ENCODE measurements at places on chromosomes 7 and 10.

DNA sequence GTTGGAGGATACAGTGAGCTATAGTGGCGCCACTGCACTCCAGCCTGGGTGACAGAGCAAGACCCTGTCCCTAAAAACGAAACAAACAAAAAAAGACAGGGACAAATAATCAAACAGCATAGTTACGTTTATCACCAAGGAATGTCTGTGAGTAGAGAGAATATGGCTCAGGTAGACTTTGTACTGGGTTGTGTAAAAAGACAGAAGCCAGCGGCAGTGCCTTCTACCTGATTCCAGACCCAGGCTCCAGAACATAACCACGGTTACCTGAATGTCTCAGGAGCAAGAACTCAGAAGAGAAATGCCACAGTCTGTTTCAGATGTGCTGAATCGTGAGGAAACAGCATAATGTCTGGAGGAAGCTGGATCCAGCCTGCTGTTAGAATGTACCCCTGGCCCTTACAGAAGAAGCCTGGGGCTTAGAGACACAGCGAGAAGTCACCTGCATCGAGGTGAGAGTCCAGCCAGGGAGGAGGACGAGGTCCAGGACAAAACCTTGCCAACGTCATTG lies 60.9 kb upstream of the KAT6B start:
- DNase-seq, result no peak

DNA sequence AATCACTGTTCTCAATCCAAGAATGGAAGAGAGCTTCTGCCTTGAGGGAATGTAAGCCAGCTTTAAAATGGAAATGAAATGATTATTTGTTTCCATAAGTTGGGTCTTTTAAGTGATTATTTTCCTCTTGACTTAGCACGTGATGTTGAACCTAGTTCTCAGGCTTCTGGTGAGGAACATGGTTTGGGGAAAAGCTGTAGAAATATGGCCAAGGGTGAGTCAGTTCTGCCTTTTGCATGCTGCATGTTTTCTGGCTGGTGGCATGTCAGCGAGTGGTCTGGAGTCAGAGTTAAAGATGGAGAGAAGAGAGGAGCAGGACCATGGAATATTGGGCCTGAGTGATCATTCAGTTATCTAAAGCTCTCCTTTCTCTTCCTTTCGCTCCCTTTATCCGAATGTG lies 54.0 kb downstream of the DNAH11 start:
- DNase-seq, result no peak

DNA sequence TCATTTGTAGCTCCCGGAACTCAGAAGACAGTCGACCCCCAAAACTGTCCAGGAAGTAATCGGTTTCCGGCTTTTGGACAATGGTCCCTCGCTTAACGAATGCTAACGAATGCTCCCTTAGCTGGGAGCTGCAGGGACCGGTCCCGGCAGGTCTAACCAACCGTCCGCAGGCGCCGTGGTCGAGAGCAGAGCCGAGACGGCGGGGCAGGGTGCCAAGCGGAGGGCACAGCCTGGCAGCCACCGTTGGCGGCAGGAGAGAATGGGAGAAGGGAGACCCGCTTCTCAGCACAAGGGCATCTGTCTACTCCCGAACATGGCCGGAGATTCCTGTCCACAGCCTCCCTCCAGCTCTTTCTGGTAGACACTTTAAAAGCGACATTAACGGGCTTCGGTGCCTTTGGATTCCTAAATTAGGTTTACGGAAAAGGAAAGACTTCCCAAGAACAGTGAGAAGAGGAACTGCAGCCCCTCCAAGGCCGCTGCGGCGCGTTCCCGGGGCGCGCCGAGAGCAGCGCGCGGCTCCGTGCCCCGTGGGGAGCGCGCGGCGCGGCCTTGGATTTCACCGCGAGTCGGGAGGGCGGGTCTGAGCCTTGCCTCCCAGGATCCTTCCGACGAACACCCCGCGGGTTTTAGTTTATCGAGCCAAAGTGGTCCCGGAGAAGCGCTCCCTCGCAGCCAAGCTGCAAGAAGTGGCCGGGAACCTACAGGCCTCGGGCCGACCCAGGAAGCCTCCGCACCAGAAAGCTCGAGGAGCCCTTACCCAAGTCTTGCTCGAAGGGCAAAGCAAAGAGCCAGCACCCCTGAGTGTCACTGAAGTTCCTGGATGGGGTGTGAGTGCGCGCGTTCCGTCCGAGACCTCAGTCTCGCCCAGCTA lies 3.6 kb upstream of the TBX20 start:
- no peak for DNase-seq

GRCh38 chr7:85479918-85480643 lies 293.2 kb upstream of the SEMA3D start:
- DNase-seq, result no peak

DNA sequence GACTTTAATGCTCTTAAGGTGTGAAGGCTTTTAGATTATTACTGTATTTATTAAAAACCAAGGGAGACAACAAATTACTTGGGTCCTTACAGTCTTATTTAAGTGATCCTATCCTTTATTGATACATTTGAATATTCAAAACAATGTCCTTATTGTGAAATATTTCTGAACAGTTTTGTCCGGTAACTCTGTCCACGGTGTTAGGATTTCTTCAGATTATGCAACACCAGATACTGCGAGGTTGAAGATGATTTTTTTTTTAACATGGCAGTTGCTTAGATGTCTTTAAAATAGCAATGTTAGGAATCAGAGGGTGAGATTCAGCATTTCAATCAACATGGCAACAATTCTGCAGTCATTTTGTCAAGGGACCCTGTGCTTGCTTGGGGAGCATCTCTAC lies 176.5 kb downstream of the CSTF2T start:
- no peak for DNase-seq

DNA sequence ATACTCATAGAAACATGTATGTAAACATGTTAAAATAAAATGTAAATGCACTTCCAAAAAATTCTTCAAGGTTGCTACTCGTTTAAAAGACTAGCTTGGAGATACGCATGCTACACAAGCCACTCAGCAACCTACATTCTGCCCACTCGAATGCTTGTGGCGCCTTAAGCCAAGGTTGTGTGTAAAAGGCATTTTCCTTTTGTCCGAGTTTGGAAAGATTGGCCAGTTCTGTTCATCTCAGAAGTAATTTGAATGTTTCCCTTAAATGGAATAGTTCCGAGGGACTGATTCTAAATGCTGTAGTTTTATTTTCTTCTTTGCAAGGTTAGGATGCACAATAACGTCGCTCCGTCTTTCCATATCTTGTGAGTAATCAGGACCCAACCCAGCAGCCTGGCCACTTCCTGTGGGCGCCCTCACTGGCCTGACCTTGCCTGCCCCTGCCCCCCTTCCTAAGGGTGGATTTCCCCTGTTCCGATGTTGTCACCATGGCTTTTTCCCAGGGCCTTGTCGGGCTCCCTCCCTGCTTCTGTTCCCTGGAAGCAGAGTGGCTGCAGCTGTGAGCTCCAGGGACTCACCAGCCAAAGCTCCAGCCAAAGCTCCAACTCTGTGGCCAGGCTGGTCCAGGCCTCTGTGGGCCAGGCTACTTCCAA lies 70.6 kb downstream of the PTPRE start:
- no peak for DNase-seq

DNA sequence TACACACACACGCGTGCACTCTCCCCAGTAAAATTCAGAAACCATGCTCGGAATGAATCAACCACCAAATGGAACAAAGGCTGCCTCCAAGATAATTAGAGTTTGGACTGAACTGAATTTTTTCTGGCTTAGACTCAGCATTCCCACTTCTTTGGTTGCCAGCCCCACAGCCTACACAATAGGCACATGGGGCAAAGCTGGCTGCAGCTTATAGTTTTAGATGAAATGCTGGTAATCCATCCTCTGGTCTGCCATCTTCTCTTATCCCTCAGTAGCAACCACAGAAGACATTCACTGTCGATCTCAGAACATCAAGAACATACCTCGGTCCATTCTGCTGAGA lies 44.2 kb downstream of the PDE1C start:
- DNase-seq, result no peak

DNA sequence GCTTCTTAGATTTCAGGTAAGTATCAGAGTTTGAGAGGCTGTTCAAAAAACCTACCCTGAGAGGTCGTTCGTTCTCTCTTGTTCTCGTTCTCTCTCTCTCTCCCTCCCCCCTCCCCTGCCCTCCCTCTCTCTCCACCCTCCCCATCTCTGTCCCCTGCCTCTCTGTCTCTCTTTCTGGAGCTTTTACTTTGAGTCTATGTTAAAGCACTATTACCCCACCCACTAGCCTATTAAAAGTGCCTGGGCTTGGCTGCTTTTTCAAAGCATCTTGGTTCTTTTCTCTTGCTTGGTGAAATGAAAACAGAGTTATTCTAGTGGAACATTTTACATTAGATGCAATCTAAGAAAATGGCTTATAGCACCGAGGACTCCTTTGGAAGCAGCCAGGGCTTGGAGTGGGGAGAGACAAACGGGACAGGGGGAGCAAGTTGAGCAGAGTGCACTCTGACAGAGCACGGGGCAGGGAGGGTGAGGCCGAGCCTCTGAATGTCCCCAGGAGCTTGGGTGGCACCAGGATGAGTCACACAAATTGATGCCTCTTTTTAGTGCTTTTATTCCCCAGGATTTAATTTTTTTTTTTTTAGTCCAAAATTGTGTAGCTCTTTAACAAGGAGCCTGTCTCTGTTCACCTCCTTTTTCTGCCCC lies 134.3 kb downstream of the CFAP58 start:
- no peak for DNase-seq

DNA sequence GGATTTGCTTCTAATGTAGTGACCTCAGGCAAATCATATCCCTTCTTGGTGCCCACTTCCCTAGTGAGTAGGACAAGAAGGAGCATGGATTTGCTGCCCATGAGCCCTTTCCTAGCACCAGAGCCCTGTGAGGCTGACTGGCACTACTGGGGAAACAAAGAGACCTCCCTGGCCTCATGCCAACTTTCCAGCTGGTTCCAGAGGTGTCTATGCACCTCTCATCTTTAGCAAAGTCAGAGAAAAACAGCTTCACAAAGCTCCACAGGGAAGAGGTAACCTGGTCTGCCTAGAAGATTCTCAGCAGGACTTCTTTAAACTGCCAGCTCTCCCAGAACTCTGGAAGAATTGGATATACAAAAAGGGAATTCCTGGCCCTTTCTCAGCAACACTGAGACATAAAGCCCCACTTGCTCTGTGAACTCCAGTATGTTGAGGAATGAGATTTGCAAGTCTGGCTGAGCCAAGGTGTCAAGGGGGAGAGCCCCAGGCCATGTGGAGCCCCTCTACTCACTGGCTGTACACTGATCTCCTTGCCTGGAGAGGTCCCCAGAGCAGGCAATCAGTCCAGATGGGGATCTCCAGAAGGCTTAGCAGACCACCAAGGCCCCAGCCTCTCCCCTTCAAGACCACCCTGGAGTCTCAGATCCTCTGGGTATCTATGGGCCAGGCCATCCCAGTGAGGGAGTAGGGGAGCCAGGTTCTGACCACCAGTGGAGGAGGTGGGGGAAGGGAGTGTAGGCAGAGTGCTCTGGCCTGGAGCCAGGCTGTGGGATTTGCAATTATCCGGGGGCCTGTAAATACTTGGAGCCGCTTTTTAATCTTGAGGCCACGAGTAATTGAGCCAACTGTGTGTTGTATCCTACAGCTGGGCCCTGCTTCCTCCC lies 24.4 kb upstream of the RBM20 start:
- no peak for DNase-seq

- DNase-seq, result no peak
Observed at GRCh38 chr7:22190736-22191135, 166.2 kb downstream of the RAPGEF5 start.

GRCh38 chr7:129210256-129210988 lies 14.4 kb upstream of the AHCYL2 start:
- DNase-seq, result no peak

GRCh38 chr10:102564209-102564834 lies 60.5 kb downstream of the SUFU start:
- DNase-seq, result no peak

- no peak for DNase-seq
Observed at GRCh38 chr7:129160161-129160905, 15.8 kb downstream of the TSPAN33 start.

DNA sequence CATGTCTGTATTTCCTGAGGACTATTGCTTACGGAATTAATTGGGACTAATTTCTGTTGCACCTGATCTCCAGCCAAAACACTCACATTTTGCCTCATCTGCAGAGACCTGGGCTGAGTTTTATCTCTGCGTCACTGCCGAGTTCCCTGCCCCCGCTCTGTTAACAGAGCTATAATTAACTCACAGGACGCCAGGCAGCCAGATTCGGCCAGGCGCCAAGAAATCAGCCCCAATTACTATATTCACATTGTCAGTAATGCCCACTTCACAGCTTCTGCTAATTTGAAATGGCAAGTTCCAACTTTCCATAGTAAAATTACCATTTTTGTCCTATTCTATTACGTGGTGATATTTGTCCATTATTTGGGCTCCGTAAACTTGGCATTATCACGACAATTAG lies 130.5 kb downstream of the CUX1 start:
- peak; percentile 81 for DNase-seq

DNA sequence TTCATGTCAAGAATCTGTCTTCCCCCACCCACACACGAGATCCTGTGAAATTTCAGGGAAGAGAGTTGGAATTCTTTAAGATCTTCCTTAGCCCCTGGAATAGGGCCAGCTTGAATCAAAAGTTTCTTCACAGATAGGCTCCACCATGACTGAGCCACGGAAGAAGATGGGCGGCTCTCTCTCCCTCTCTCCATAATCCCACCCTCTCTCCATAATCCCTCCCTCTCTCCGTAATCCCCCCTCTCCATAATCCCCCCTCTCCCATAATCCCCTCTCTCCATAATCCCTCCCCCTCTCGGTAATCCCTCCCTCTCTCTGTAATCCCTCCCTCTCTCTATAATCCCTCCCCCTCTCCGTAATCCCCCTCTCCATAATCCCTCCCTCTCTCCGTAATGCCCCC lies 20.4 kb downstream of the SHH start:
- no peak for DNase-seq

GRCh38 chr7:151137076-151137675 lies 30.3 kb downstream of the GBX1 start:
- no peak for DNase-seq

- no peak for DNase-seq
Observed at GRCh38 chr10:28202941-28203352, 99.9 kb downstream of the MPP7 start.

DNA sequence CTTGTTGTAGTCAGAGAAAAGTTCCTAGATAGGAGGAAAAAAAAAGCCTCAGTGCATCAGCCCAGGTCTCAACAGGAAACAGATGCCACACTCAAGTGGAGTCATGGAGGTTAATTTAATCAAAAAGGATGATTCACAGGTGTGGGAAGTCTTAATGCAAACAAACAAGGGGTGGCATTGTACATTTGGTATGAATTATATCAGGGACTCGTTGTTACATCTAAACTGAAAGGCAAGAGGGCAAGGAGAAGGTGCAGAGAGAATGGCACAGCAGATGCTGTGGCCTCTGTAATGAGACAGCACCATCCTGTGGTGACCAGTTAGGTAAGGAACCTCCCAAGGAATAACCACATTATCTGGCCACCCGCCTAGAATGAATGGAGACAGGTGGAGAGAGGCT lies 133.7 kb downstream of the PTPRZ1 start:
- DNase-seq, result no peak

- no peak for DNase-seq
Observed at GRCh38 chr7:30929686-30930085, 18.0 kb downstream of the AQP1 start.
